HuH-7 (cell line): ENCODE measurements at places on chromosomes 12 and 14.

DNA sequence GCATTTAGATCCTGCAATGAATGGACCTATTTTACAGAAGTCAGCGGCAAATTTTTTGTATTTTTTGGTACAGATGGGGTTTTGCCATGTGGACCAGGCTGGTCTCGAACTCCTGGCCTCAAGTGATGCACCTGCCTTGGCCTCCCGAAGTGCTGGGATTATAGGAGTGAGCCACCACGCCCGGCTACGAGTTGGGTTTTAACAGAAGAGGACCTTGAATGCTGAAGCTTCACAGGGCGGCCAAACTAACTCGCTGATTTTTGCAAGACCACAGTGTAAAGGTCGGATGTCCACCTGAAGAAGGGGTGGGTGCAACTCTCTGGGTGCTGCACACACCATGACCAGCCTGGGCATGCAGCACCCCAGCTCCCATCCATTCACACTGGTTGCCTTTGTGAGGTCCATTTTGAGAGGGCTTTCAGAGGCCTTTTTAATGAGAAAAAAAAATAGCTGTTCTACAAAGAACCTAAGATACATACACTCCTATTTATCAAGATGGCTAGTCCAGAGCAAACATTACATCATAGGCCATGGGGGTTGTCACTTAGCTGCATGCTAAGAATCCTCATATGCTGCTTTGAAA lies 21.6 kb upstream of the CDK2AP1 start:
- DNase-seq = peak; percentile 50

GRCh38 chr12:93019975-93020630 lies 91.0 kb upstream of the EEA1 start:
- peak; percentile 33 for DNase-seq

- no peak for DNase-seq
Measured at GRCh38 chr12:98090731-98091130, 424.7 kb upstream of the TMPO start.

DNA sequence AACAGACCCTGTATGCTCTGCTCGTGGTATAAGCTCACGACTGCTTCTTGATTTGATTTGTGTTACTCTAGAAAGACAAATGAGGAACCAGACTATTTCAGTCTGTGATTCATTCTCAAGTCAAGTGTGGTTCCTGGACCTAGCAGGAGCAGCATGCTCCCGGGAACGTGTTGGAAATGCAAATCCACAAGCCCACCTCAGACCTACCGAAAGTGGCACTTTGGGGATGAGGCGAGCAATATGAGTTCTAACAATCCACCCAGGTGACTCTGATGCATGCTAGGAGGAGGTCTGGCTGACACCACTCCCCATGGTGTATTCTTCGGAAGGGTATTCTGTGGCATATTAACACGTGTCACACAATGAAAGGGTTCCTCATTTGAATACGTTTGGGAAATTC lies 59.5 kb upstream of the TMX1 start:
- DNase-seq = no peak

DNA sequence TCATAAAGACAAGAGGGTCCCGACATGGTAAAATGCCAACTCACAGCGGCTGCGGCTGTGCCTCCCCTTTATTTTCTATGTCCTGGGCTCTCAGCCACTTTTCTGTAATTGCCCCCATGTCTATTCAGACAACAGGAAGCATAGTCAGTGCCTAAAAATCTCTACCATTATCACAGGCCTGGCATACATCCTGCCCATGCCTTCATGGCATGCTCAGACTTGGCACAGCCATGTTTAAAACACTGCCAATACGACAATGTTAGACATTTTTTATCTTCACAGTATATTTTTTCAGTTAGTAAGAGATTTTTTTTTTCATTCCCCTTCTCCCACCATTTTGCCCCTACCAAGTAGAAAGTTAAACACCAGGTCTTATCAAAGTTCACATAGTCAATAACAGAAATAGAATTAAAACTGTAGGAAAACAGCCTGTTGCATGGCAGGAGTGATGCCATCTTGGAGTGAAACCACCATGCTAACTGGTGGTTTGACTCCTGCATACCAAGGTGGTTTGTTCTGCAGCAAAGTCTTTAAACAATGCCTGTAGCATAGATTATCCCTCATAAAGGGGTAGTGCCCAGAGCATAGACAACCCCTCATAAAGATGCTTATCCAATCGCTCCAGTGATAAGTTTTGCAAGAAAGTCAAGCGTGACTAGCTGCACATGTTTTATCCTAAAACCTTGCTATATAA lies 18.9 kb upstream of the CERS5 start:
- no peak for DNase-seq

GRCh38 chr14:104871656-104872468 lies 6.8 kb downstream of the CEP170B start:
- no peak for DNase-seq

DNA sequence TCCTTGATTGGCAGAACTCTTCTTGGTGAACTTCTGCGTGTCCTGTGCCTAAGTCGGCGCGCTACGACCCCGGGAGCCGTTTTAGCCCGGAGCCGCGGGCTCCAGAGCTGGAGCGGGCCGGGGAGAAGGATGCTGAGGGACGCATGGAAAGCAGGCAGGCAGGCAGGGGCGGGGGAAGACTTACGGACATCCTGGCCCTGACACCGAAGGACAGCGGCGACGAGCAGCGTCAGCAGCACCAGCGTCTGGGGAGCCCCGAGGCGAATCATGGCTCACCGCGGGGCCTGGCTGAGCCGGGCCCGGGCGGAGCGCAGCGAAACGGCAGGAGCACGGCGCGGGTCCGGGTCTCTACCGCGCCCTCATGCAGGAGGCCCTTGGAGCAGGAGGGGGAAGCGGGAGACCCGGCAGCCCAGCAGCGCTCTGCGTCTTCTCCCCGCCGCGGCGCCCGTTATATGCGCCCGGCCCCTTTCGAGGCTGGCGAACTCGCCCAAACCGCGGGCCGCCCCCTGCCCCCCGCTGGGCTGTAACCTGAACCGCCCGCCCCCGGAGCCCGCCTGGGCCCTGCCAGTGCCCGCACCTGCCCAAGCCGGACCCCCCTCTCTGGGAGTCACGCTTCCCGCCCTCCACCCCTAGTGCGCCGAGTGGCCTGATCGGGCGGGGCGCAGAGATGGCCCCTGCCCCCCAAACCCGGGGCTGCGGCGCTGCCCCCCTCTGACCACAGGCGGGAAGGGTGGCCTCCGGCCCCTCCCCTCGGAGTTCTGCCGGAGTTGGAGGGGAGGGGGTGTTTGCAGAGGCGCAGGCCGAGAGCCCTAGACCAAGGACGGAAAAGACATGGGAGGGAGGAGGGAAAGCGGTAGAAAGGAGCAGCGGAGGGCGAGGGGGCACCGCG lies at the start of gene COL2A1:
Gene COL2A1, minus strand, starts transcription at position 424 of the 889 bp plus-strand sequence. Its CDS starts 155 bp downstream, at position 269.
- peak; percentile 80 for DNase-seq

GRCh38 chr12:31929027-31929526 lies 30.1 kb upstream of the RESF1 start:
- no peak for DNase-seq

DNA sequence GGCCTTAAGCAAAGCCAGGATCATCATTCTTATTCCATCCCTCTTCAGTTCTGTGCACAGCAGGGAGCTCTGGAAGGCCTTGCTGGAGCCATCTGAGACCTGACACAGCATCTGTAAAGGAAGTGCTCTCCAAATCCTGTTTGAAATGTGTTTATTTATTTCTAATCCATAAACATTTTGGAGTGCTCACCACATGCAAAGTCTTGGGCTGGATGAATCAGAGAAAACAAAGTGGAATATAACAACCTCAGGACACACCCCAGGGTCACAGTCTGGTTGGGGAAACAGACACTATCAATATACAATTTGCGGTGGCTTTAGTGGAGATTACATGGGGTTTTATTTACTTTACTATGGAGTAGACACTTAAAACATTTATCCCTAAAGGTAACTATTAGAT lies 54.3 kb downstream of the BMP4 start:
- no peak for DNase-seq

DNA sequence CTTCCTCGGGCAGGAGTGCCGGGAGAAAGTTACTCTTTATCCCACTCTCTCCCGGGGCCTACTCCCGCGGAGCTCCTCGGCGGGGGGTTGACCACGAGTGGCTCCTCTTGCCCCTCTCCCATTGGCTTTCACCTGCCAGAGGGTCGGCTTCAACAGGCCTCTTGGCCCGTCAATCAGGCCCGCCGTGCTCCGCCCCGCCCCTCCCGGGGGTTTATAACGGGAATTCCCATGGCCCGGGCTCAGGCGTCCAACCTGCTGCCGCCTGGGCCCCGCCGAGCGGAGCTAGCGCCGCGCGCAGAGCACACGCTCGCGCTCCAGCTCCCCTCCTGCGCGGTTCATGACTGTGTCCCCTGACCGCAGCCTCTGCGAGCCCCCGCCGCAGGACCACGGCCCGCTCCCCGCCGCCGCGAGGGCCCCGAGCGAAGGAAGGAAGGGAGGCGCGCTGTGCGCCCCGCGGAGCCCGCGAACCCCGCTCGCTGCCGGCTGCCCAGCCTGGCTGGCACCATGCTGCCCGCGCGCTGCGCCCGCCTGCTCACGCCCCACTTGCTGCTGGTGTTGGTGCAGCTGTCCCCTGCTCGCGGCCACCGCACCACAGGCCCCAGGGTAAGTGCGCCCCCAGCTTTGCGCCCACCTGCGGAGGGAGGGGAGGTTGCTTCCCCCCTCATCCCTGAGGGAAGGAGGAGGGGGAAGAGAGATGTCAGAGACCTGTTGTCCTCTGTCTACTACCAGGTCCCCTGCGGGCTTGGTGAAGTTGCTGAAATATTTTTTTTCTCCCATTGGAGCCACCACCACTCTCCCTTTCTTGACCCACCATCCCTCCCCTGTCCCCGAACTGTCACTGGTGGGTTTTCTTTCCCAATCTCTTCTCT lies at the start of gene SMOC1:
Gene SMOC1, plus strand, starts transcription at position 242 of the 869 bp plus-strand sequence. Its CDS starts 263 bp downstream, at position 505.
- peak; percentile 85 for DNase-seq

- DNase-seq = no peak
Measured at GRCh38 chr12:114408471-114408885, 2.5 kb upstream of the TBX5 start.

DNA sequence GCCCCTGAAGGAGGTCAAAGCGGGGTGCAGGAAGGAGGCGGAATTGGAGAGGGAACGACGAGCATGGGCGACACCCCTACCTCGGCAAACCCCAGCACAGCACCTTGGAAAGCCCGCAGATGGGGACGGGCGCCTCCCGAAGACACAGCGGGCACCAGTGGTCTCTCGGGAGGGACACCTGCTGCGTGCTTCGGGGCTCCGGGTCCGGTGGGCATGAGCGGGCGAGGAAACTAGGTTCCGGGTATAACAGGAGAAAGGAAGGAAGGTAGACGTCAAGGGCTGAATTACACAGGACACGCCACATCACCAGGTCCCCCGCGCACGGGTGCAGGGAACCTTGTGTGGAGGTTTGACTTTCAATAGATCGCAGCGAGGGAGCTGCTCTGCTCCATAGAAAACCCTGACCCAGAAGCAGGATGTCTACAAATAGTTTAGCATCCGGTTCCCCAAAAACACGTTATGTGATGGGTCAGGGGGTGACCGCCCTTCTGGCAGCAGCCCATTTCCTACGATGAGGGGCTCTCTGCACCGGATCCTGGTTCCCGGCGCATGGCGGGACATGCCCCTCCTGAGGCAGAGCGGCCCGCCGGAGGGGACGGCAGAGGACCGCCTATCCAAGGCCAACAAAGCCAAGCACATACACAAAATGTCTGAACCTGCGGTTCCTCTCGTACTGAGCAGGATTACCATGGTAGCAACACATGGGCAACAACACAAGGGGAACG lies 196.9 kb downstream of the ALG10 start:
- DNase-seq = no peak

DNA sequence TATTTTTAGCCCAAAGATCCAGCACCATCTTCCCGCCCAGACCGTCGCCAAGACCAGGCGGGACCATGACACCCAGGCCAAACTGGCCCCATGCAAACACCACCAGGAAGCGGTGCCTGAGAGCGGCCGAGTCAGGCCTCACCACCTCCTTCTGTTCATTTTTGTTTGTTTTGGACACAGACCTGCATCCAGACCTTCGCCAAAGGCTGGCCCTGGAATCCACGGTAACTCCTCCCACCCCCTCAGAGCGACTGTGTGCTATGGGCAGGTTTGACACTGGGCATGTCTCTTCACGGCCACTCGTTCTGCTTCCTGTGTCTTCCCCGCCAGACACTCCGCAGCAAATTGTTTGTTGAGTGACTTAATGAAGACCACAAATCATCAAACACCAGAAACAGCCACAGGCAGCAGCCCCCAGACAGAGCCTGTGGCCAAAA lies 47.1 kb downstream of the NCOR2 start:
- no peak for DNase-seq

DNA sequence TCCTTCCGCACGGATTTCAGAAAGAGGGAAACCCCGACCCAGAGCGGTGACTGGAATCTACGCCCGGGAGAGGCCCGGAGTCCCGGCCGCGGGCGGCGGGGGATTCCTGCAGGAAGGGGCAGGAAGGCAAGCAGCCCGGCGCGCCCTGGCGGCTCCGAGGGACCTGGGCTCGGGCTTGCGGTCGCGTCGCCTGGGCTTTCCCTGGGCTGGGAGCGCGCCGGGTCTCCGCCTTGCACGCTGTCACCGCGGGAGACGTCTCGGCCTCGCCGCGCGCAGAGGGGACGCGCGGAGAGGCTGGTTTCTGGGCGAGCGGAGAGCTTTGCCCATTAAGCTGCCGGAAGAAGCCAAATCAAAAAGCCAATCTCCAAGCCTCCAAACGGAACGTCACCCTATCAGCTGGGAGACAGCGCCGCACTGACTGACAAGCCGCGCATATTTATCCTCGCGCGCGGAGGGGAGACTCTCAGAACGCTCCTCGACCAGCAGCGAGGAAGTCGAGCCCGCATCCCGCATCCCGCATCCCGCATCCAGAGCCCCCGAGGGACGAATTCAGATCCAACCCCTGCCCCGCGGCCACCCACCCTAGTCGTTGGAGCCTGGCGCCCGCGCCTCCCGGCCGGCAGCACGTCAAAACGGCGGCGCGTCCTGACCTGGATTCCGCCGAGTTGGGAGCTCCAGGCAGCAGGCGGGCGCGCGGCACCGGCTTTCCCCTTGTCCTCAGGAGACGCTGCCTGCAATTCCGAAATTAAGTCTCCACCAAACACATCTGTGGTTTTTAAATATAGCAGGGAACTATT lies at the start of gene SLC8A3:
Gene SLC8A3, minus strand, starts transcription at position 293 of the 797 bp plus-strand sequence. CDS start 20,529 bp downstream, outside the sequence.
- no peak for DNase-seq

DNA sequence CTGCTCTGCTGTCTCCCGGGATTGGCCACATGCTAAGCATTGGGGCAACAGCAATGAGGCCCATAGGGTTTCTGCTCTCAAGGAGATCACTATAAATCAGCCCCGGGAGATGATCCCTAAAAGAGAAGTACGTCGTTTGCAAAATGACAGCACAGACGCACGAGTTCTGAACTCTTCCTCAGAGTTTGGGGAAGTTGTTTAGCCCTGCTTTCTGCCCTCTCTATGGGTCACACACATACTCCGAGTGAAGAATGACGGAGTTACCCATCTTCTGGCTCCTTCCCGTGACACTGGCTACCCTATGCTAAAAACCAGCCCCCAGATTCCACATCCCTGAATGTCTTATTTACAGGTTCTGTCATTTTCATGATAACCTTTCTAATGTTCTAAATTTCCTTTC lies 258.0 kb upstream of the PLEKHG7 start:
- no peak for DNase-seq

DNA sequence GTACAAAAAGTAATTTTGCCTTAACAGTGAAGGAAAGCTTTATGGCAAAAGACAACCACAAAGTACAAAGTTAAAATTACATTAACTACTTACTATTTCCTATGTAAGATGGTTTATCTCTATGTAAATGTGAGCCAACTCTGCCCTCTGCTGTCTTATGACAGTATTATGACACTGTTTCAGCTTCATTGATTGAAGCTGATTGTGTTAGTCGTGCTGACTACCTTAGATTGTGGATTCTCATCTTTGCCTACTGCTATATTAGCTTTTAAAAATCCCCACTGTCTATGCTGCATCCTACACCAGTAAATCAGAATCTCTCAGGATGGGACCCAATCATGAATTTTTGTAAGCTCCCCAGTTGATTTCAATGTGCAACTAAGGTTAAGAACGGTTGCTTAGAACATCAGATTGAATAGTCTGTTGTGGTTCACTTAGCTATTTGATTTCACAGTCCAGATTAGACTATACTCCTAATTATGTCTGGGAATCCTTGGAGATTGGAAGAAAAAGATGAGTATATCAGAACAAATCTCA lies 12.2 kb upstream of the SPTB start:
- no peak for DNase-seq
